ENCODE measurements at places on chromosomes 3 and 15. TPM values are rescaled to one million over a fixed set of nuclear protein-coding genes. Genes with fewer than 3 reads are reported as not detected.

GATM gene
- total RNA-seq: 0.17 TPM

C15orf39 gene
- 2.3 TPM for total RNA-seq

- no peak overlapping the region for H3K27ac ChIP-seq
- no peaks in the 10 kb centered on the region for H3K27me3 ChIP-seq
- no peak for DNase-seq
- H3K36me3 ChIP-seq: no peaks in the 10 kb centered on the region
- H3K4me1 ChIP-seq: peaks cover 25% of the 10 kb centered on the region
These were observed 45.1 kb downstream of the DAPK2 start for GRCh38 chr15:64001148-64001547.

PFKFB4 gene
- total RNA-seq: 6.7 TPM

CKMT1B gene
- not detected for total RNA-seq

SNX22 gene
- total RNA-seq: 0.17 TPM

DNA sequence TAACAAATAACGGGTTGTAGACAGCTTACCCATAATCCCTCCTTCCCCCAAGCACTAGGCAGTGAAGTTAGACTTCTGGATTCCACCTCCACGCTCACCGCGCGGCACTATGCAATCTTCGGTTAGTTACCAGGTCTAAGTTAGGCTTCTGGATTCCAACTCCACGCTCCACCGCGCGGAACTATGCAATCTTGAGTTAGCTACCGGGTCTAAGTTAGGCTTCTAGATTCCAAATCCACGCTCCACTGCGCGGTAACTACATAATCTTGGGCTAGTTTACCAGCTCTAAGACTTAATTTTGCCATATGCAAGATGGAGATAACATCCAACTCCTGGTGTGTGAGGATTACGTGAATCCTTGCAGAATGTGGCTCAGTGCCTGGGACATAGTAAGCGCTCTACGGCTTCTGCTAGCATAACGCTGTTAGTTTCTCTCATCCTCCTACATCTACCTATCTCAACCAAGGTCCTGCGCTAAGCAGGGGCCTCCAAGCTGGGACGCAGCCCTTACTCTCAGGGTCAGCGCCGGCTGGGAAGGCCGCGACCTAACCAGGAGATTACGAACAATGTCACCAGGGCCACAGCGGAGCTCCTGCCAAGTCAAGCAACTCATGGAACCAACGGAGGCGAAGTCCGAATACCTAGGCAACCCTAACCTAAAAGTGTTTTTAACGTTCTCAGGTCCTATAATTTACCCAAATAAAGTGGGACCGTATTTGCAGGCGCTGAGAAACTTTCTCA is 497 bp upstream of the RPLP1 start:
- peaks cover 6% of the 10 kb centered on the region for H3K36me3 ChIP-seq
- no peaks in the 10 kb centered on the region for H3K27me3 ChIP-seq
- peak; percentile 57 for DNase-seq
- H3K4me3 ChIP-seq: peak overlapping the region; percentile 97

- H3K27me3 ChIP-seq: no peaks in the 10 kb centered on the region
- peak overlapping the region; percentile 72 for H3K27ac ChIP-seq
- DNase-seq: peak; percentile 94
- peaks cover 20% of the 10 kb centered on the region for H3K4me1 ChIP-seq
- no peak overlapping the region for H3K4me3 ChIP-seq
- peaks cover 5% of the 10 kb centered on the region for H3K36me3 ChIP-seq
These were observed 6.6 kb downstream of the TIPARP start for GRCh38 chr3:156681002-156681401.

GRCh38 chr15:81178365-81178764 is 18.3 kb upstream of the IL16 start:
- H3K27ac ChIP-seq: no peak overlapping the region
- DNase-seq: no peak
- peaks cover 6% of the 10 kb centered on the region for H3K4me1 ChIP-seq
- no peaks in the 10 kb centered on the region for H3K27me3 ChIP-seq
- no peaks in the 10 kb centered on the region for H3K36me3 ChIP-seq
- no peak overlapping the region for H3K4me3 ChIP-seq

- no peaks in the 10 kb centered on the region for H3K4me1 ChIP-seq
- no peak overlapping the region for H3K27ac ChIP-seq
- no peak for DNase-seq
- no peaks in the 10 kb centered on the region for H3K27me3 ChIP-seq
These were observed 229.1 kb downstream of the EPHB1 start for GRCh38 chr3:135023996-135024658.
